Muscle of back (tissue), 13 donors: ENCODE measurements at places on chromosomes 12 and 14. TPM values are rescaled to one million over a fixed set of nuclear protein-coding genes. Genes with fewer than 3 reads are reported as not detected.

DNA sequence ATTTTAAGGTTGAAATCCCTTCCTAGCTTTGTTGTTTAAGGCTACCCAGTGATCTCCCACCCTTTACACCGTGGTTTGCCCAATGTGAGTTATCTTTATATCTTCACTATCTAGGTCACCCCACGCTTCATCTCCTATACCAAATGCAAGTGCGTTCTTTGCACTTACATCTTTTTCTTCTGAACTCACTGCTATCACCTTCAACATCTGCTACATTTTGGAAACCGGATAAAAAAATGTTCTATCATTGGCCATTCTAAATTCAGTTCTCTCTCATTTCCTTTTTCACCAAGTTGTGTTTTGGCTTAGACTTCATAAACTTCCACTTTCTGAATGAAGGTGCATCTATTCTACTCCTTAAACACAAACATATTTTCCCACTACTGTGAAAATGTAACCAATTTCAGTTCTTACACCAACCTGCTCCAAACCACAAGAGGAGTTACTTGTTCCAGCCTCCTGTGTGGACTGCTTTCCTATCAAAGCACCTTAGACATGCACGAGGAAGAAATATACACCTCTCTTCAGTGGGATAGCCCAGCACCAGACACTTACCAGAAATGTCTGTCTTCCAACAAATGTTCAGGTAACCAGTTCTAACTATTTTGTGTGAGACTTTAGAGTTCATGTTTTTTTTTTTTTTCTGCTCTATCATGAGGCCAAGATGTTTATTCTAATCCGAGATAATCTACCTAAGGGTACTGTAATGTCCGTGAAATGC lies 21.9 kb downstream of the CLEC9A start:
- DNase-seq: no peak

- DNase-seq: no peak
These were observed 152.2 kb upstream of the RGS6 start for GRCh38 chr14:71780075-71780474.

DNA sequence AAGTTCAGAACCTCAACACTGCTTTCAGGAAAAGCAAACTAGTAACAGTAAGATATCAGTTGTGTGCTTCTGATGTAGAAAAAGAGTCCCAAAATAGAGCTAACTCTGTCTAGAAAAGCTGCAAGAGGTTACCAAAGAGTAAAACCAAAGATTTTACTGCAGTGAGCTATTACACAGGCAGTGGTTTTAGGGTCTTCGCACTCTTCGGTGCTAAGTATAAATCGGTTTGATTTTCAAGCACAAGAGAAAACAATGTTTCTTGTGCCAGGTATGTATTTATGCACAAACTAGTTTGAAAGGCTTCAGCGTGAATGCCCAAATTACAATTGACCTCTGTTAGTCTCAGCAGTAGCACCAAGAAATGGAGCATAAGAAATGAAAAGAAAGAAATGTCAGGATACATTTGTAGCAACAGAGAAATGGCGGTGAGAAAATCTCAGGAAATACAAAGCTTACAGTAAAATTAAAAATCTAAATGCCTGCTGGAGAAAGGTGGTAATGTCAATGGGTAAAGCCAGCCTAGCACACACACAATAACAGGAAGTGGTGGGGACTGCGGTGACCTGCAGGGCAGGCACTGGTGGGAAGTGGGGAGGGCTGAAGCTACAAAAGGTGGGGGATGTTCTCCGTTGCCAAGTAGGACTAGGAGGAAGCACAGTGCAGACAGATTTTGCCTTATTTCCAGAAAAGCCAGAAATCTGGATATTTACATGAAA lies 18.0 kb upstream of the DYRK2 start:
- DNase-seq: peak; percentile 27

GRCh38 chr12:20805921-20806320 lies 4.6 kb upstream of the SLCO1B3 start:
- no peak for DNase-seq

GRCh38 chr12:49942921-49943624 lies 7.5 kb upstream of the AQP2 start:
- DNase-seq: no peak

DNA sequence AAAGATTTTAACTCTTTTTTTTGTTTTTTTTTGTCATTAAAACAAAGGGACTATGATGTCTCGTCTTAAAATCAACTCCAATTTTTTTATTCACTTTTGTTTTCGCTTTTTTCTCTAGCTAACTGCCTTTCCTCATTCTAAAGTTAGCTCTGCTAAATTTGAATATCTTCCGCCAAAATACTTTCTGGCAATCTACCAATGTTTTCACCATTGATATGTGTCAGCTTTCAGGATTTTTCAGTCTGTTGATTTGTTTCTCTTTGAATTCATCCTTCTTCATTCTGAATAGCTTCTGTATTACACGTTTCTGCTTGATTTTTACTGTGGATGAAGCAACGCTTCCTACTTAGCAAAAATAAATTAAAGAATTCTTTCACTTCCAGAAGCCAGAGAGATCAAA lies 38.7 kb upstream of the NOVA1 start:
- no peak for DNase-seq

GRCh38 chr14:59629444-59630287 lies 53.1 kb upstream of the CCDC175 start:
- no peak for DNase-seq

GRCh38 chr14:69270795-69271708 lies 11.1 kb downstream of the GALNT16 start:
- DNase-seq: no peak

DNA sequence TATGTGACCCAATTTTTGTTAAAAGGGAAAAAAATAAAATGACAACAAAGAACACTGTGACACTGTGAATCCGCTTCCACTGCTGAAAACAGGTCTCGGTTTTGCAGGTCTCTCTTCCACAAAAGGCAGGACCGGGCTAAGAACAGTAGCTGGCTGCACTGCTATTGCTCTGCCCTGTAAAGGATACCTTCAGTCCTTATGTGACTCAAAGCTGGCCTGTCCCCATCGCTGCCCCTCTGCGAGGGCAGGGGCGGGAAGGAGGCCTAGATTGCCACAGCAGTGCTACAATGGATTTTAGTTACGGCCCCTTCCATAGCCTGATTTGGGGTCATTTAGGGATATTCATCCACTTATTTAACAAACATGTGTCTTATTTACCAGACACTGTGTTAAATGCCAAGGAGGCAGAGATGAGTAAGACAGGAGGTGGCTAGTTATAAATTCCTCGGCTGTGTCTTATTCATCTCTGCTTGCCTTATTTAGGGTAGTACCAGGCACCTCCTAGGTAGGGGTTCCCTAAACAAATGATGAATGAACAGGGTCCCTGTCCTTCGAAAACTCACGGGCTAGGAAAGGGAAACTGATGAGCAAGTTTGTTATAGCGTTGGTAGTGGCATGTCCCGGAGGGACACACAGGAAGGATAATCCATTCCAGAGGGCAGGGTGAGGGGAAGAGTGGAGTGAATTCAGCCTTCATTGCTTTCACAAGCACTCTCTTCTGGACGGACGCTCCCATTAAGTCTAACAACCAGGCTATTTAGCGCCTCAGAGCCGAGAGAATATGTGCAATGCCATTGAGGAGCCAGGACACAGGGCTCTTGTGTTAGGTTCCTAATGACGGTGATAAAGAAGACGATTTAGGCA lies 73.3 kb downstream of the EID3 start:
- DNase-seq: no peak

DNA sequence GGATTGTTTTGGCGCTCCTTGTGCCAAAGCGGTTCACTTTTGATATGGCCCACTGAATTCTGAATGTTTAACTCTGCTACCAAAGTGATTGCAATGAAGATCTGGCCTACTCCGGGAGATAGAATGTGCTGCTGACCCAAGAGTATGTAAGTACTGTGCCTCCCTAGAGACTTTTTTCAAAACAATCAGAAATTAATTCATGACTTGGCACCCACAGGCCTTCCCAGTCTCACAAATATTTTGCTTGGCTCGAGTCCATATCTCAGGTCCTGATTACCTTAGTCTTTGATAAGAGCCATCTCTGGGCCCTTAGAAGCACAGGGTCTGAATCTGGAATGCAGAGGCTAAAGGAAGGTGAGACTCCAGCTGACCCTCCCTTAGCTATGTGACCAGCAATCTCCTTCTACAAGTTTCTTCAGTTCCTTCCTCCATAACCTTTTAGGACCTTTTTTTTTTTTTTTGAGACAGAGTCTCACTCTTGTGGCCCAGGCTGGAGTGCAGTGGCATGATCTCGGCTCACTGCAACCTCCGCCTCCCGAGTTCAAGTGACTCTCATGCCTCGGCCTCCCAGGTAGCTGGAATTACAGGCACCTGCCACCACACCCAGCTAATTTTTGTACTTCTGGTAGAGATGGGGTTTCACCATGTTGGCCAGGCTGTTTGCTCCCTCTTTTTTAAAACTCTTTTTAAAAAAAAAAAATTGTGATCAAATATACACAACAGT lies 49.5 kb upstream of the METAP2 start:
- DNase-seq: no peak

GRCh38 chr14:67395876-67396189 lies 16.1 kb downstream of the PLEK2 start:
- no peak for DNase-seq

DNA sequence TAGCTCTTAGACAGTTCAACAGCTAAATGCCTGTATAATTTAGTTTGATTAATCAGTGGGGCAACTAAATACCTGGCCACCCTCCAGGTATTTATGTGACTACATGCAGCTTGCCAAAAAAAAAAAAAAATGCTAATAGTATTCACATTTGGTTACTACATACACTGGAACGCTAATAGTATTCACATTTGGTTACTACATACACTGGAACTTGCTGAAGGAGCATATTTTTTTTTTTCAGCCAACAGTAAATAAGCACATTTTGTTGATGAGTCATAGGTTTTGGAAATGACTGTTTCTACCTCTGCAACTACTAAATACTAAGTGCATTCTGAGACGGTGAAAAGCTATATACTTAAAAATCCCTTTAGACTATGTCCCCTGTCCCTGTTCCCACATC lies 1172.3 kb downstream of the LRFN5 start:
- no peak for DNase-seq

Gene TSPAN19
- not detected for polyA plus RNA-seq

Gene ADAMTS20
- polyA plus RNA-seq: 0.22 TPM

Gene MYH6
- polyA plus RNA-seq: 4.4 TPM

Gene FOXG1
- polyA plus RNA-seq: 0.04 TPM

Gene ARMH4
- polyA plus RNA-seq: 9.5 TPM
